ENCODE measurements at places on chromosomes 4 and X.

DNA sequence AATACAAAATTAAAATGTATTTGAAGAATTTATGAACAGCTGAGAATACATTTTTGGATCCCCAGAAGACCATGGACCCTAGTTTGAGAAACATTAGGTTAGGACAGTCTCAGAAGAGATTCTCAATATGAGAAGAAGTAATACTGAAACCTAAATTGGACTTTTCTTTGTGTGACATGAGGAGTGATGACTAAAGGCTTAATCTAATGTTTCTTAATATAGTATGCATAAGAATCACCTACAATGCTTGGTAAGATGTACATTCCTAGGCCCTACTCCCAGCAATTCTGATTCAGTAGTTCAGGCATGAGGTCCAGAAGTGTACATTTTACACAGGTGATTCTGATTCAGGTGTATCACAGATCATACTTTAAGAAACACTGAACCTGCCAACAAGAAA, 31.6 kb upstream of the HUWE1 start:
- DNase-seq: no peak

- no peak for DNase-seq
Observed at GRCh38 chrX:23631136-23631535, 36.2 kb upstream of the PRDX4 start.

- DNase-seq: no peak
Observed at GRCh38 chr4:168394556-168394955, 76.0 kb upstream of the DDX60 start.

DNA sequence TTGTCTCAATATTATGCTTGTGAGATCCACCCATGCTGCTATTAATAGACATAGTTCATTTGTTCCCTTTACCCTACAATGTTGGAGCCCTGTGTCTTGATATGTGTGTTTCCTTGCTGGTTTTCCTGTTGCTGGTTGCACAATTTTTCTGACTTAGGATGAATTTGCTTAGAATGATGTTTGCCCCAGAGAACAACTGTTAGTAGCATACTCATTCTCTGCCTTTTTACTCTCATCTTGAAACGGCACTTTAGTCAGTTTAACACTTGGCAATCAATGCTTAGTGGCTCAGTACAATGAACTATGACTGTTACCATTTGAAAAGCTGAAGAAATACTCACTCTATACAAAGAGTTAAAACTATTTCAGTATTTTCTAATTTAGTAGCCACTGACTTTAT, 158.8 kb upstream of the NDST4 start:
- no peak for DNase-seq

DNA sequence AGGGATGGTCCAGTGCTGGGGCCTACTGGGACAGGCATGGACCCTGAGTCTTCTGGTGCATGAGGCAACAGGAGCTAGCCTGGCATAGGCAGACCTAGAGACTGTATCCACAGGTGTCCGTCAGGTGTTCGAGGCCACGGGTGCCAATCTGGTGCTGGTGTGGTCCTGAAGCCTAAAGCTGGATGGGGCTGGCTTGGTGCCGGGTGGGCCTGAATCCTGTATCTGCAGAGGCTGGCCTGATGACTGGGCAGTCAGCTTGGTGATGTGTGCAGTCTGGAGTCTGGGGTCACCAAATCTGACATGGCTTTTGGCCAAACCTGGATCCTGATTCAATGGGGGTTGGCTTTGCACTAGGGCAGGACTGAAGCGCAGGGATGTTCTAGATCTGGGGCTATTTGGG, 269.8 kb upstream of the GRIA3 start:
- DNase-seq: no peak

DNA sequence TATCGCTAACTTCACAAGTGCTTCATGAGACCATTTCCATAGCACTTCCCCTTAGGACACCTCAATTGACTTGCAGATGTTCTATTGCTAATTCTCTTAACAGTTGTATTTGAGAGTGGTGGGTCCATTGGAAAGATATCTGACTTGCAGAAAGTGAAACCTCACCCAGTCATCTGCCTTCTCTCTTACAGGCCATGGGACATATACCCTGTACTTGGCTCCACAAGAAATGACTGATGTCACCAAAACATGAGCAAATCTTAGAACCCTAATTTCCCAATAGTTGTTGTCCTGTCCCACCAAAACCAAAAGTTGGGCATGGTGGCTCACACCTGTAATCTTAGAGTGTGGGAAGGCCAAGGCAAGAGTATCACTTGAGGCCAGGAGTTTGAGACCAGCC, 101.9 kb upstream of the MAML3 start:
- DNase-seq: no peak

- no peak for DNase-seq
Observed at GRCh38 chr4:189278597-189279165, 662.0 kb upstream of the FRG1 start.

GRCh38 chr4:152159773-152160172, 376.1 kb downstream of the FBXW7 start:
- DNase-seq: no peak

DNA sequence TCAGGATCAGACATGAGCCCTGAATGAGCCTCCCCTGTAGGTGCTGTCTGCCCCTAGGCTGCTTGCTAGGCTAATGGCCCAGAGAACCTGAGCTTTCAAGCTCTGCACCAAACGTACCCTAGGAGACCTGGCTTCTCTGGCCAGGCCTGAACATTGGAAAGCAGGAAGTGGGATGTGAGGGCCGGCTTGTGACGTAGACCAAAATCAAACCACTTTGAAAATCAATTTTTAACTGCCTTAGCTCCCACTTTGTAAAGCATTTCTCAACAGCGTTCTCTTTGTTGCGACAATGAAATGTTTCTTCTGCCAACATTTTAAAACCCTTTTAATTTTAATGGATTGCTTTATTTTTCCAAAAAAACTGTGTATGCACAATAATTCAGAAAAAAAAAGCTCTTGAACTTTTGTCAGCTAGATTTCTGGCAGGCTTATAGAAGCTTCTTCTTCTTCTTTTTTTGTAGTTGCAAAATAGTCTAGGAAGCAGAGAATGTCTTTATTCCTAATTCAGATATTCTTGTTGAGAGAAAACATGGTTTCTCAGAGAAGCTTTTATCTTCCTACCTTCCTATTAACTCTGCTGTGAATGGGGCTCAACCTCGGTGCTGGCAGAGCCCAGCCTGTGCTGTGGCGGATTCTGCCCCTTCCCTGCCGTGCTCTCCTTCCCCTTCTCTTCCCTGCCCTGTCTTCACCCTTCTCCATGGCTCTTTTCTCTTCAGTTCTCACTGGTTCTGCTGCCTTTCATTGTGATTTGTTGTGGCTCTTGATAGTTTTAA, 145.2 kb upstream of the SFRP2 start:
- DNase-seq: no peak

DNA sequence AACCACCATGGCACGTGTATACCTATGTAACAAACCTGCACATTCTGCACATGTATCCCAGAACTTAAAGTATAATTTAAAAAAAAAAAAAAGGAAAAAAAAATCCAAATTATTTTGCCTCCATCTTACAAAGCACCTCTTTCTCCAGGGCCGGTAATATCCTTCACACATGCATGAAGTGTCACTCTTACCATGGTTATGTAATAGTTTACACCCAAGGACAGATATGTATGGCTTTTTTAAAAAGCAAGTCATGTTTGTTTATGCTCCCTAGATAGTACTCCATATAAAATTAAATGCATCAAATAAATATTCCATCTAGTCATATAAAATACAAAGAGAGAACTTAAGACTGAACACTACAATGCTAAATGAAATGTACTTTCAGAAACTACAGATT, 22.5 kb downstream of the CHIC2 start:
- DNase-seq: no peak

GRCh38 chrX:12011075-12011474, 127.2 kb upstream of the FRMPD4 start:
- no peak for DNase-seq

- DNase-seq: no peak
Observed at GRCh38 chr4:56990109-56990905, 11.6 kb downstream of the POLR2B start.

DNA sequence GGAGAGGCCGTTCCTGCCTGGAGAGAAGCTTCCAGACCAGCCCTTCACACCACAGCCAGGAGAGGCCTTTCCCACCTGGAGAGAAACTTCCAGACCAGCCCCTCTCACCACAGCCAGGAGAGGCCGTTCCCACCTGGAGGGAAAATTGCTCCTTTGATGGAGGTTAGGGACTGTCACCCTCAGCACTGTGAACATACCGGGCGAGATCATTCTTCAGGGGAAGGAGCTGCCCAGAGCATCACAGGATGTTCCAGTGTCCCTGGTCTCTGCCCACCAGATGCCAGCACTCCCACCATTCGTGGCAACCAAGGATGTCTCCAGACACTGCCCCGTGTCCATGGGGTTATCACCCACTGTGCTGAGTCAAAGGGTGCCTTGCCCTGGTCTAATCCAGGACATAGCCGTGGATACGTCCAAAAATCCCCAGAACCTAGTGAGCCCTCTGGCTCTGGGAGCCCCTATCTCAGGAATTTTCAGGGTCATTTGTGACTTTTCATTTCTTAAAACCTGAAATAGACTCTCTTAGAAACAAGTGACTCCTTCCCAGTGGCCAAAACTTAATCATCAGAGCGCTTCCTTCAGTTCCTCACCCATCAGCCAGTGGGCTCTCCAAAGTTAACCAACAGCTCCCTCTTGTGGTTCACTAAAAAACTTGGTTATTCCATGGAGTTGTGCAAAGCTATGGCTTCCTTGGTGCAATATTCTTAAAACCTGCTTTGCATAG, 80.2 kb downstream of the CRMP1 start:
- no peak for DNase-seq

DNA sequence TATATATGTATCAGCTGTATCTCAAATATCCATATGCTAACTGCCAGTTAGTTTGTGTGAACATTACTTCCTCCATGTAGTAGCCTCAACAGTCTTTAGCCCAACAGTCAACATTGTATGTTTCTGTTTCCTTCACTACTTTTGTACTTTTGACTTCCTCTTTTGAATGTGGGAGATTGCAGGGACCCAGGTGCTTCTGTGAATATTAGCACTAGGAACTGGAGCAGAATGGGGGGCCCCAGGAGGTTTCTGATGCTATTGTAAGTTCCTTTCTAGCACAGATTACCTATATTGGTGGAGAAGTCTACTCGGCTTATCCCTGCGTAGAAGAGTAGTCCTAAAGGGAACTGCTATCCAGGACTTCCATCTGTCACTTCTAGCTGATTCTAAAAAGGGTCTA, 2.3 kb downstream of the PLAC8 start:
- no peak for DNase-seq

DNA sequence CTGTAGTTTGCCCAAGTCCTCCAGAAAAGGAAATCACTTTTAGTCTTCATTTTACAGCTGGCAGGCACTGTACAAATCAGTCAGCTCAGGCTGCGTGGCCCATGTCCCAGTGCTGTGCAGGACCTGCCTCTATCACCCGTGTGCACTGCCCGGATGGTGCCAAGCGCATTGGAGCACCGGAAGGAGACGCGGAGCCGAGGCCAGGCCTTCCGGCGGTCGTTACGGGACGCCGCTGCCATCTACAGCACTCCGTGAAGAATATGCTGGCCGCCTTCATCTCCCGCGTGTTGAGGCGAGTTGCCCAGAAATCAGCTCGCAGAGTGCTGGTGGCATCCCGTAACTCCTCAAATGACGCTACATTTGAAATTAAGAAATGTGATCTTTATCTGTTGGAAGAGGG, at the start of gene PDHA2:
TSS of gene PDHA2 (plus strand) at position 203 of the 400 bp plus-strand sequence. CDS start at position 261, 58 bp downstream.
- no peak for DNase-seq

DNA sequence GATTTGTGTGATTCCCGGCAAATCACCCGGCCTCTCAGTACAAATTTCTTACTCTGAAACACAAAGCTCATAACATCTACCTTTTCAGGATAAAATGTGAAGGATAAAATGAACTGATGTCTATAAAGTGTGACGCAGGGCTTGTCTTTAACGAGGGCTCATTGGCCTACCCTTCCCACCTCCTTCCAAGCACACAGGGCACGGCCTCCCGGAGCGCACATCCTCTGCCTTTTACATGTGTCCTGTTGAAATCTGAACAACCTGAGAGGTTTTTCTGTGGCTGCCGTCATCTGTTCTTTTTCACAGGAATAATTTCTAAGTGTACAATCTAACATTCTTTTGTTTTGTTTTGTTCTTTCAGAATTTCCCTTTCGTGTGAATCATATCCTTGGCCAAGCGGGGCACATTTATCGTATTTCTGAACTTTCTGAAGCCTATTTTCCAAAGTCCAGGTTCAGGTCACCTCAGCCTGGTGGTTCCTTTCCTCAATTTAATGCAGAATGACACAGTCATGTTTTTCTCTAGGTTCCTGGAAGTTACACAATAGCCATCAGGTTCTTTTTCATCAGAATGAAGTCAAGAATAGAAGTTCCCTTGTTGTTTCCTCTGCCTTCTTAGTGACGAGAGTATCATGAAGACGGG, 53.1 kb upstream of the SPRY1 start:
- DNase-seq: no peak

DNA sequence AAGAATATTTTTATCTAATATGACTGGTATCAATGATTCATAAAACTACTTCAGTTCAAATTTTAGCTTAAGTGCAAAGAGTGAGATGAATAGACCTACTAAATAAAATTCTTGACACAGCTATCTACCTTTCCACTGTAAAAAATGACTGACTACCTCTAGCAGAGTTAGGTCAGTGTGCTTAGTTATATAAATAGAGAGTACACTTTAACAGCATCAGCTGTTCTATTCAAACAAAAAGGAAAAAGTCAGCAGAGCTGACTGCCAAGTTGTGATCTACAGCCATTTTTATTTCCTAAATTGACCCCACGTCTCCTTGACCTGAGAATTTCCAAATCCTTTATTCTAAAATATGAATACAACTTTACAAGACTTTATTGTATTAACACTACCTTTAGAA, 262.4 kb downstream of the CAMK2D start:
- DNase-seq: no peak

DNA sequence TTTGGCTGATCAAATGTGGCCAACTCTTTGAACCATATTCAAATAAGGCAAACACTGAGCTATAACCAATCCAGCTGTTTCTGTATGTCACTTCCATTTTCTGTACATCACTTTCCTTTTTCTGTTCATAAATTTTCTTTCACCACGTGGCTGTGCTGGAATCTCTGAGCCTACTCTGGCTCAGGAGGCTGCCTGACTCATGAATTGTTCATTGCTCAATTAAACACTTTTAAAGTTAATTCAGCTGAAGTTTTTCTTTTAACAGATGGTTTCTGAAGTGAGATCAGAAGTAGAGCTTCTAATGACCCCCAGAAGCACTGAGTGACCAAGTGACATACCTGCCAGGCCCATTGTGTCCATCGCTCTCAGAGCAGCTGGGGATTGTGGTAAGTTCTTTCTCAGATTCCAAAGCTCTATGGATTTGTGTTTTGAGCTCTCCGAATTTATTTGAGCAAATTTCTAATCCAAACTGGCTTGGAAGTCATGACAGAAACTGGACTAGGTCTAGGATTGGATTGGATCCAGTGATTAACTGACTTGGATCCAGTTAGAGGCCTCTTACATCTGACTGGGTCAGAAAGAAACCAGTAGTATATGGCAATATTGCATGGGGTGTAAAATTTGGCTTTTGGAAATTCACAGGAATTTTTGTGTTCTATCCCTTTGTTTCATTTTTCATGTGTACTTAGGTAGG, 121.2 kb upstream of the BANK1 start:
- no peak for DNase-seq

- DNase-seq: no peak
Observed at GRCh38 chr4:183136855-183137254, 37.8 kb downstream of the WWC2 start.

- no peak for DNase-seq
Observed at GRCh38 chrX:35890699-35891098, 28.8 kb upstream of the CFAP47 start.

GRCh38 chrX:14427614-14428013, 101.7 kb upstream of the GLRA2 start:
- no peak for DNase-seq

Data from stimulated activated CD4-positive, alpha-beta T cell treated with anti-CD3 and anti-CD28 coated beads, TNF-alpha, amount 100 ng/mL, for 4 hours (primary cell).